Stimulated activated CD4-positive, alpha-beta T cell treated with anti-CD3 and anti-CD28 coated beads, TNF-alpha, amount 100 ng/mL, for 4 hours (primary cell): ENCODE measurements at places on chromosomes 4 and X.

DNA sequence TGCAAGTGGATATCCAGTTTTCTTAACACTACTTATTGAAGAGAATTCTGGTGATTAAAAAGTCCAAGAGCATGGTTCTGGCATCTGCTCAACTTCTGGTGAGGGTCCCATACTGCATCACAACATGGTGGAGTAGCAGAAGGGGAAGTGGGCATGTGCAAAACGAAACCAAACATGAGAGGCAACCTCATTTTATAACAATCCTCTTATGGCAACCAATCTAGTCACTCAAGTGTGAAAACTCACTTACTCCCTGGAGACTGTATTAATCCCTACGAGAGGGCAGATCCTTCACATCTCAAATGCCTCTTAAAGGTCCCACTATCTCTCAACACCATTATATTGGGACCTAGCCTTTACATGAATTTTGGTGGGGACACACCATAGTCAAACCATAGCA is 55.4 kb upstream of the TRO start:
- DNase-seq = no peak

DNA sequence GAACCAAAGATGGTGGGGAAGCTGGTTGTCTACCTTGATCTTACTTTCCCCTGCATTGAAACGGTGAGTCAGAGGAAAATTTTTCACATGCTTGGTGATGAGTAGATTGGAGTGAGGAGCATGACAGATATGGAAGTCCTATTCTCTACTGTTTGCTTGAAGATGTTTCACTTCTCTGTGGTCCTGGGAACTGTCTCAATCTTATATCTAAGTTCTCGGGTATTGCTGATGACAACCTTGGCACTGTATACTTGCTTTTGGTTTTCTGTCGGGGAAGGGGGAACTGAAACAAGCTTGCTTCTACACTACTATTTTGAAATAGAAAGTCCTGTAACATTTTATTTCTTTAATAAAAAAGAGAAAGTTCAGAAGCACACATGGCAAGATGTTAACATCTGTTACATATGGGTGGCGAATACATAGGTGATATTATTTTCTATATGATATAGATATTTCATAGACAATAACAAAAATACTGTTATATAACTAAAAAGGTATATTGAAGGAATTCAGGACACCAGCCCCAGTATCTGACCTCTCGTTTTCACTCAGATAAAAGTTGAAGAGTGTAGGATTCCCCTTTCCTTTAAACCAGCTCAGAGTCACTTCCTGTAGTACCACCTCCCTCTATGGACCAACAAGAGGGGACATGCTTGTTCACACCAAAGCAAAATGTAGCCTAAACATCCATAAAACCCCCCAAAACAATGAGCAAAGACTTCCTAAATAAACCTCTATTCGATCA is 88.8 kb downstream of the FMR1NB start:
- DNase-seq = no peak

DNA sequence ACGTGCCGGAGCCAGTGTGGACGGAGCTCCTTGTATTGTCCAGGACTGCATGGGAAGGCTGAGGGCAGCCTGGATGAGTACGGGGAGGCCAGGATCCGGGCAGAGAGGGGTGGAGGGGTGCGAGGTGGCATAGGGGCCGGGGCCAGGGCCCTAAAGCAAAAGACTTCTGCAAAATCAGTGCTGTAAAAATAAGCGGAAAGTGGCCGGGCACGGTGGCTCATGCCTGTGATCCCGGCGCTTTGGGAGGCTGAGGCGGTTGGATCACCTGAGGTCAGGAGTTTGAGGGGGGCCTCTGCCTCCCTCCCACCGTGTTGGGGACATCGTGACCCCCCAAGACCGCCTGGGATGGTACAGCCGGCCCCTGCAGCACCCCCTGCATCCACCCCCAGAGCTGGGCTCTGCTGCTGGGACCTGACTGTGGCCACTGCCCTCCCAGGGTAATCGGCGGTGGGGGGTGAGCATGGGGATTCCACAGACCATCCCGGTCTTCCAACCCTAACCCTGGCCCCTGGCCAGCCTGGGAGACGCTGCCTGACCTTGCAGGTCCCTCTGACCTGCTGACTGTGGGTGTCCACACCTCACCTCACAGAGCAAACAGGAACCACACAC is 23.4 kb upstream of the PLCXD1 start:
- DNase-seq = no peak

- DNase-seq = no peak
Measured at GRCh38 chr4:17020901-17021300, 122.5 kb upstream of the LDB2 start.

- DNase-seq = no peak
Measured at GRCh38 chr4:136562834-136563233, 969.5 kb downstream of the PCDH18 start.

- DNase-seq = no peak
Measured at GRCh38 chrX:9832811-9833210, 46.6 kb downstream of the SHROOM2 start.

DNA sequence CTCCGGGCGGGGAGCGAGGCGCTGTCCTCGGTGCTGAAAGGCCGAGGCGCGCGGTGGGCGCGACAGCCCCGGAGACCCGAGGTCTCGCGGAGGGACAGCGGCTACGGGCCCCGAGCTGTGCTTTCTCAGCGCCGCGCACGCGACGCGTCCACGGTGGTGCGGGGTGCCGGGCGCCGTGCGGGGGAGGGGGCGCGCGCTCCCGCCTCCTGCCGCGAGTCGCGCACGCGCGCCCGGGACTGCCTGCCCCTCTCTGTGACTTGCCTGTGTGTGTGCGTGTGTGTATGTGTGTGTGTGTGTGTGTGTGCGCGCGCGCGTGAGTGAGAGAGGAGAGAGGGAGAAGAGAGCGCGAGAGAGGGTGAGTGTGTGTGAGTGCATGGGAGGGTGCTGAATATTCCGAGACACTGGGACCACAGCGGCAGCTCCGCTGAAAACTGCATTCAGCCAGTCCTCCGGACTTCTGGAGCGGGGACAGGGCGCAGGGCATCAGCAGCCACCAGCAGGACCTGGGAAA is at the start of gene GRIA2:
Gene GRIA2 (plus strand): TSS at position 358 of the 511 bp plus-strand sequence. CDS start 315 bp downstream, outside the sequence.
- no peak for DNase-seq
